GM23338 (cell line): ENCODE measurements at places on chromosomes 16 and 17. TPM values are rescaled to one million over a fixed set of nuclear protein-coding genes. Genes with fewer than 3 reads are reported as not detected.
A peak's percentile ranks its signal among the peaks of the same experiment; 100 is the strongest.

The OR1F1 gene
- 0.38 TPM in 1 of 2 replicates, not detected in the other for total RNA-seq

The AXIN2 gene
- total RNA-seq, result 28.2 and 32.7 TPM in 2 replicates

The UBN1 gene
- 39.9 and 46.8 TPM in 2 replicates for total RNA-seq

The C1QL1 gene
- 4.9 and 14.4 TPM in 2 replicates for total RNA-seq

GRCh38 chr16:48833461-48833860 lies 223.5 kb upstream of the N4BP1 start:
- no peak overlapping the region for H3K27ac ChIP-seq
- no peak for DNase-seq
- no peaks in the 10 kb centered on the region for H3K27me3 ChIP-seq

DNA sequence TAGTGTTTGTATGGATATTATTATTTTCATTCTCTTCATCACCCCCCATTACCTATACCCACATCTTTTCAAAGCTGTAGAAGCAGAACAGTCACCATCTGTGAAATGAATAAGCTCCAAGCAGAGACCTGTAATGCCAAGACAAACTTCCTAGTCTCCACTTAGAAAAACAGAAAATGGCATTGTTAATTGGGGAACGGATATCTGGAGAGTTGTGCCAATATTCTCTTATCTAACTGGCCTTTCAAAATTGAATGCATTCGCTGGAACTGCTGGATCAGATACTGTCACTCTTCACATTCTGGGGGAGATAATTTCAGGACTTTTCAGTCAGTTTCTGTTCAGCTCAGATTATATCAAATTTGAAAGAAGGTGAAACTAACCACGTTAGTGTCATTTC lies 464.4 kb upstream of the GOT2 start:
- H3K4me1 ChIP-seq, result peaks cover 5% of the 10 kb centered on the region; the same call in 1 of the 2 replicates
- no peak overlapping the region for H3K4me3 ChIP-seq

DNA sequence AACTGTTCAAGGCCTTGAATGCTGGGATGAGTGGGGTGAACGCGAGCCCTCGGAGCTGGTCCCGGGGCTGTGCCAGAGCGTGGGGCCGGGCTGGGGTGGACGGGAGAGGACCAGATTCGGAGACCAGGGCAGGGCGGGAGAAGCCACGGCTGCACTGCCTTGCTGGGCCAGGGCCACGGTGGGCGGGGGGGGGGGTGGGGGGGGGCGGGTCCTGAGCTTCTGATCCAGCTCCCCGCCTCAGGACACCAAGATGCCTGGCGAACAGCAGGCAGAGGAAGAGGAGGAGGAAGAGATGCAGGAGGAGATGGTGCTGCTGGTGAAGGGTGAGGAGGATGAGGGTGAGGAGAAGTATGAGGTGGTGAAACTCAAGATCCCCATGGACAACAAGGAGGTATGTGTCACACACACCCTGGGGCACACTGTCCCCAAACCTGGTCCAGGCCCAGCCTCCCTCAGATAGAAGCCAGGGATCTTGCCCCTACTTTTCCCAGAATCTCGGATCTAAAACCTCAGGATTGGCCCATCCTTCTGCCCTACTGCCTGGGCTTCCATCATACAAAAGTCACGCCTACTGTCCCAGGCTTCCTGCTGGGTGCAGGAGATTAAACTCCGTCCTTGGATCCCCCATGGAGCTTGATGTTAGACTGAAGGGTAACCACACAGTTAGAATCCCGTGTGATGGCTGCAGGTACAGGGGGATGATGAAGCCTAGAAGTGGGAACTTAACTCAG lies 563 bp downstream of the ZNF771 start:
- no peaks in the 10 kb centered on the region for H3K27me3 ChIP-seq
- H3K36me3 ChIP-seq, result no peaks in the 10 kb centered on the region; the same call in 1 of the 2 replicates
- H3K4me3 ChIP-seq, result peak overlapping the region; percentile 91
- H3K27ac ChIP-seq, result peak overlapping the region; percentile 79; the same call in 1 of the 2 replicates

- no peak overlapping the region for H3K4me3 ChIP-seq
- no peaks in the 10 kb centered on the region for H3K27me3 ChIP-seq
These were observed 16.7 kb downstream of the CA5A start for GRCh38 chr16:87919681-87919994.

DNA sequence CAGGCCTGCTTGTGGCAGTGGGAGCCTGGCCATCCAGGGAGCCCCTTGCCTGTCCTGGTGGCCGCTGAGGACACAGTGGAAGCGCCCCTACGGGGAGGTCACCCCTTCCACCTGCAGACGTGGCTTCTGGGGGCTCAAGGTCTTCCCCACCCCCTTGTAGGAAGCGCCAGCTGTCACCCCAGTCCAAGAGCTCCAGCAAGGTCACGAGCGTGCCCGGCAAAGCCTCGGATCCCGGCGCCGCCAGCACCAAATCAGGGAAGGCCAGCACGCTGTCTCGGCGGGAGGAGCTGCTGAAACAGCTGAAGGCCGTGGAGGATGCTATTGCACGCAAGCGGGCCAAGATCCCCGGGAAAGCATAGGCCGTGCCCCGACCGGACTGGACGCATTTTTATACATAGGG lies 7.4 kb upstream of the IL17C start:
- H3K36me3 ChIP-seq, result peaks cover 13% of the 10 kb centered on the region; the same call in 1 of the 2 replicates
- H3K4me3 ChIP-seq, result no peak overlapping the region
- no peaks in the 10 kb centered on the region; the same call in 1 of the 2 replicates for H3K27me3 ChIP-seq

- H3K4me3 ChIP-seq, result no peak overlapping the region
- no peaks in the 10 kb centered on the region for H3K4me1 ChIP-seq
- H3K27ac ChIP-seq, result no peak overlapping the region
- no peaks in the 10 kb centered on the region for H3K36me3 ChIP-seq
These were observed 321.9 kb upstream of the CDH5 start for GRCh38 chr16:66044556-66044955.

GRCh38 chr16:2084895-2085625 lies 37.3 kb downstream of the TSC2 start:
- H3K4me3 ChIP-seq, result no peak overlapping the region
- no peaks in the 10 kb centered on the region for H3K27me3 ChIP-seq
- H3K27ac ChIP-seq, result no peak overlapping the region
- no peak for DNase-seq
- H3K4me1 ChIP-seq, result no peaks in the 10 kb centered on the region

DNA sequence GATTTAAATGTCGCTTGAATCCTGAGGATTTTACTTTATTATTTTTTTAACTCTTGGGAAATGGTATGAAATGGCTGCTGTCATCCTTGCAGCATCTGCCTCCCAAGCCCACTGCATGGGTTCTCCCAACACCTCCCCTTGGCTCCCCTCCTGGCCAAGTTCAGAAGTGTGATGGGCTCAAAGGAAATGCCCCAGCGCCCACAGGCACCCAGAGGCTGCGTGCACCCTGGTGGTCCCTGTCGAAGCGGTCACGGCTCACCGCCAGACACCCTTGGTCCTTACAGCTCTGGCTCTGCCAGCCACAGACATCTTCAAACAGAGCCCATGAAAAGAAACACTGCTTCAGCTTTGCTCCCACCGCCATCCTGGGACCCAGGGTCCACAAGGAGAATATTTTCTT lies 334.7 kb downstream of the SOX9 start:
- H3K4me3 ChIP-seq, result no peak overlapping the region
- DNase-seq, result peak; percentile 36
- H3K4me1 ChIP-seq, result no peaks in the 10 kb centered on the region
- H3K27me3 ChIP-seq, result no peaks in the 10 kb centered on the region
- H3K27ac ChIP-seq, result no peak overlapping the region
- no peaks in the 10 kb centered on the region for H3K36me3 ChIP-seq

- H3K36me3 ChIP-seq, result no peaks in the 10 kb centered on the region
- no peaks in the 10 kb centered on the region for H3K27me3 ChIP-seq
- no peak for DNase-seq
- peaks cover 7% of the 10 kb centered on the region; the same call in 1 of the 2 replicates for H3K4me1 ChIP-seq
- H3K4me3 ChIP-seq, result no peak overlapping the region
- H3K27ac ChIP-seq, result no peak overlapping the region
These were observed 77.7 kb downstream of the AATF start for GRCh38 chr17:37026531-37026869.

- no peaks in the 10 kb centered on the region for H3K36me3 ChIP-seq
- no peaks in the 10 kb centered on the region for H3K4me1 ChIP-seq
- H3K27ac ChIP-seq, result no peak overlapping the region
These were observed 75.7 kb upstream of the TMEM132E start for GRCh38 chr17:34503528-34504195.

DNA sequence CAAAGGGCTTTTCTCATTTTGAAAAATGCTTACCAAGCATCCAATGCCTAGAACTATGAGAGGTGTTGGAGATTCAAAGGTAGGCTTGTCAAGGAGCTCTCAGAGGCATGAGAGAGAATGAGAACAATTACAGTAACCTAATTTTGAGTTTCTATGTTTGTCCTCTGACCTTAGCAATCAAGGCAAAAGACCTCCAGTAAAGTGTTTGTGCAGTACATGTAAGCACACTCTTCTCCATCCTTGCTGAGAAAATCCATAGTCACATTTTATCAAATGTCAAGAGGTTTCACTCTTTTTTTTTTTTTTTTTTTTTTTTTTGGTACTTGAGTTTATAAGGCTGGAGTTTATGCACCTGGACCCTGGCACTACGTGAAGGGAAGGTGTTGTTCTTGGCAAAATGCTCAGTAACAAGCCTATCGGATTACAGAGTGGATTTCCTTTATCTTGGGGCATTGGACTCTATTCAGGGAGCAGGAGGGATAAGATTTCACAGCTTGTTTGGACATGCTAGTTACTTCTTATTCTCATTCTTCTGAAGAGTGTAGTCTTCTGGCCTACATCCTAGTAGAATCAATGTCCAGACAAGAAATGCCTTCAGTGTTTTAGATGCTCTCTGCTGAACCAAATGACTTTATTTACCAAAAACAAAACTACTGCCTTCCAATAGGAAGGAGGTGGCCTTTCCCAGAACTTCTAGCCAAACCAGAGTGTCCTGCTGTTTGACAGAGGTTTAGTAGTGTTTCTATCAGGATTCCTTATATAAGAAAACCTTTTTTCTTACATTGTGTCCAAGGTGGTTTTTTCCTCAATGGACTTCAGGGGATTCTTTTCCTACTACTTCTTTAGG lies 21.9 kb downstream of the KCNJ2 start:
- DNase-seq, result peak; percentile 9
- no peak overlapping the region for H3K4me3 ChIP-seq
- H3K27me3 ChIP-seq, result no peaks in the 10 kb centered on the region
- H3K27ac ChIP-seq, result no peak overlapping the region; the same call in 1 of the 2 replicates
- H3K36me3 ChIP-seq, result no peaks in the 10 kb centered on the region

GRCh38 chr16:80971819-80972218 lies 34.9 kb downstream of the CMC2 start:
- no peaks in the 10 kb centered on the region for H3K27me3 ChIP-seq
- H3K27ac ChIP-seq, result no peak overlapping the region
- no peaks in the 10 kb centered on the region for H3K36me3 ChIP-seq
- no peaks in the 10 kb centered on the region for H3K4me1 ChIP-seq
- DNase-seq, result no peak

DNA sequence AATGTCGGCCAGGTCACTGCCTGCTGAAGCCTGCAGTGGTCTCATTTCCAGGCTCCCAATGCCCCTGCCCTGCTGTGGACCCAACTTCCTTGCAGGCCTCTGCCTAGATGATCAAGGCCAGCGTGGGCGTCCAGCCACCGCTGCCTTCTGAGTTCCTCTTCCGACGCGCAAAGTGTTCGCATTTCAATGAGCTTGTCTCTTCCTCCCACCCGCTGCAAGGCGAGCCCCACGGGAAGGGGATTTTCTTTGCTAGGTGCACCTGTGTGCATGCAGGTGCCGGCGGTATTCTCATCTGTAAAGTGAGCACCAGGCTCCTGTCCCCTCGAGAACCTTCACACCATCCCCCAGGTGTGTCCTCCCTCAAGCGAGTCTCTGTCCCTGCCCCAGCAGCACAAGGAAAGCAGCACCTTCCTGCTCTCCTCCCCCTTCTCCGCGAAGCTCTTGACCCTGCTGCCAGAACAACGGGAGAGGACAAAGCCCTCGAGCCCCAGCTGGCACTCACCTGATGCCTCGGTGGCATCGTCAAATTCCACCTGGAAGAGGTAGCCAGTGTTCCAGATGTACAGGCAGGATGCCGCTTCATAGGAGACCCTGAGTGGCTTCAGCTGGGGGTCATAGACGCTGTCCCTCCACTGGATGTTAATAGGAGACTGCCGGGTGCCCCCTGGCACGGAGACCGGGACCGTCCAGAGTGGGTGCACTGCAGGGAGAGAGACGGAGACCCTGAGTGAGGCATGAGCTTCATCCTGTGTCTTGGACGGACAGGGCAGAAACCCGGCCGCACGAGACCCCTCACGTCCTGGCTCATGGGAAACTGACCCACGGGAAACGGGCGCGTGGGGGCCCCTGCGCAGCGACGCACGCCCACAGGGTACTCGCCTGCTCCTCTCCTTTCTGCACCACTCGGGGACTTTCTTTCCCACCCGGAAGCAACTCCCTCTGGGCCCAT lies 9.8 kb downstream of the CA5A start:
- no peak for DNase-seq
- H3K36me3 ChIP-seq, result no peaks in the 10 kb centered on the region
- no peaks in the 10 kb centered on the region for H3K27me3 ChIP-seq
- H3K27ac ChIP-seq, result no peak overlapping the region

DNA sequence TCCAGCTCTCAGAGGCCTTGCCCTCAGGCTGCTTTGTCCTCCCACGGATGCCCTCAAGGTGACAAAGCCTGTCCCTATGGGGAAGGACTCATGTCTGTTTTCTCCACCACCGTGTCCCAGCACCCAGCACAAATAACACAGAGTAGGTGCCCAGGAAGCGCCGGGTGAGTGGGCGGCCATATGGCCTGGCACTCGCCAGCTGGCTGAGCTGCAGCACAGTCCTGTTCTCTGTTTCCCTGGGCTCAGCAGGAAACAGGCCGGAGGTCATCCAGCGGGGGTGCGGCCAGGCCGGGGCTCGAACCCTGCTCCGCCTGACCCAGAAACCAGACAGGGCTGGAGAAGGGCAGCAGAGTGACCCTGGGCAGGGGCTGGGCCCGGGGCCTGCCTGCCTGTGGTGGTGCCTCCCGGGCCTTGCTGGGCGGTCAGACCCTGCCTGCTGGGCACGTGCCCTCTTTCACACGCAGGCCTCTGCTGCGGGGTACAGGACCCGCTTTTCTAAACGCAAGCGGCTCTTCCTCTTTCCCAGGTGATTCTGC lies 139.0 kb upstream of the CIBAR2 start:
- DNase-seq, result no peak
- H3K27ac ChIP-seq, result no peak overlapping the region
- no peaks in the 10 kb centered on the region for H3K36me3 ChIP-seq

- H3K4me3 ChIP-seq, result no peak overlapping the region
- H3K27me3 ChIP-seq, result no peaks in the 10 kb centered on the region
- DNase-seq, result no peak
These were observed 37.4 kb upstream of the TMC5 start for GRCh38 chr16:19380328-19380727.

DNA sequence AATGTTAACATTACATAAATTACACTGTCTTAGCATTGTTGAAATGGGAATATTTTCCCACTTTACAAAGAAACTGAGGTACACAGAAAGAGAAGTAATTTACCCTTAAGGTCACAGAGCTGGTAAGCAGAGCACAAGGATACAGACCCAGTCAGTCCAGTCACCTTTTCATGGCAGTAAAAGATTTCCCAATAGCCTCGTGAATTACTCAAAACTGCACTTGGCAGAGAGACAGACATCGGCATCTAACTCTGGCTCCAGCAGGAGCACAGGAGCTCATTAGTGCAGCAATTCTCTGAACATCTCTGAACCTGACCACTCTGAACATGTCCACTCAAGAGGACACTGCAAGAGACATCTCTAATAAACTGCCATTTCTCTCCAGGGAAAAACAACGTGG lies 3.1 kb downstream of the TEX2 start:
- no peak overlapping the region for H3K4me3 ChIP-seq
- peaks cover 26% of the 10 kb centered on the region for H3K27me3 ChIP-seq
- H3K36me3 ChIP-seq, result no peaks in the 10 kb centered on the region
- H3K27ac ChIP-seq, result no peak overlapping the region
- DNase-seq, result no peak
- H3K4me1 ChIP-seq, result peaks cover 11% of the 10 kb centered on the region; the same call in 1 of the 2 replicates

GRCh38 chr16:10558746-10559641 lies 21.4 kb downstream of the EMP2 start:
- H3K36me3 ChIP-seq, result no peaks in the 10 kb centered on the region
- H3K27ac ChIP-seq, result no peak overlapping the region
- no peak overlapping the region for H3K4me3 ChIP-seq
- DNase-seq, result no peak

GRCh38 chr17:11256877-11257276 lies 15.9 kb downstream of the SHISA6 start:
- H3K27ac ChIP-seq, result no peak overlapping the region
- H3K4me3 ChIP-seq, result no peak overlapping the region
- no peaks in the 10 kb centered on the region for H3K36me3 ChIP-seq
